ENCODE measurements at places on chromosomes 5 and 9.

- DNase-seq: no peak
Measured at GRCh38 chr9:71213633-71214032, 92.2 kb upstream of the TRPM3 start.

DNA sequence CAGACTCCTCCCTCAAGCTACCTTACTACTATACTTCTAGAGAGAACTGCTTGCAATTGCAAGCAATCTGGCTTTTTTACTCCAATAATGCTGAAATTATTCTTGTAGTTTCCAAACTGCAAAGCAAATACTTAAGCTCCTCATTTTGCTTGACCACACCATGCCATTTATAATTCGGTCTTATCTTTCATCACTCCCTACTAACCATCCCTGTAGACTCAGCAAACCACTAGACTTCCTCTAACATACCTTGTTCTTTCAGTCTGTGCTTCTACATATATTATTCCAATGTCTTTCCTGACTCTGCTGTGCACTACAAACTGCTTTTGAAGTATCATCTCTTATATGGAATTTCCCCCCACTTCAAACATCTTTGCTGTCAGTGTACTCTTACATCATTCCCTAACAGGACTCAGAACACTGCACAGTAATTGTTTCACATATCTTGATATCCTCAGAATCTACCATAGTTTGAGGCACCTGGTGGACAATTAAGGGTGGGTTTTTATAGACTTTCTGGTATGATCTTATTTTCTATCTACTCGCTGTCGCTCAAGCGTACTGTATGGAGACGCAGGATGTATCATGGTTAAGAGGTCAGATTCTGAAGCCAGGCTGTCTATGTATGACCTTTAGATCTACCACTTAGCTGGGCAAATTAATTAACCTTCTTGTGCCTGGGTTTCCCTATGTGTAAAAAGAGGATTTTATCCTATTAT lies 2.8 kb downstream of the IL6ST start:
- DNase-seq: no peak

DNA sequence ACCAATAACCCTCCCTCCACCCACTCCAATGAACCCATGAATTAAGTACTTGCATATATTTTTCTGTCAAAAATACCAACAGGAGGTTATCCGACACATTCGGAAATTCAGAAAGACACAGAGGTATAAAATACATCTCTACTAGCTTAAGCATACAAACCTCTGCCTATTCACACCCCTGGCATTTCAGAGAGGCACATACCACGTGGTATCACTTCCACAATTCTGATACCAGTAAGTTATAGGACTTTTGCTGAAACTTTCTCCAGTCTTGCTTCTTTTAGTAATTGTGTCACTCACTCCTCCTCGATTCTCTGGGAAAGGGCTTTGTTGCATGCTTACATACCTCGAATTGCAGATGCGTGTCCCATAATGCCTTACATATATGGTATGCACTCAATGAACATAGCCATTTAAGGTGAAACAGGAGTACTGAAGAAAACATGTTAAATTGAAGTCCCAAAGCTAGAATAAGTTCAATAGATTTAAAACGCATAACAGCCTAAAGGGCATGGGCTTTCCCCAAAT lies 58.1 kb downstream of the TLE1 start:
- DNase-seq: no peak

- peak; percentile 11 for DNase-seq
Measured at GRCh38 chr9:120477534-120478001, 102.4 kb downstream of the CDK5RAP2 start.

GRCh38 chr5:68418201-68418600 lies 202.6 kb downstream of the PIK3R1 start:
- no peak for DNase-seq

GRCh38 chr9:96411129-96411838 lies 6.9 kb downstream of the ZNF367 start:
- DNase-seq: no peak

GRCh38 chr5:16866273-16866672 lies 69.8 kb downstream of the MYO10 start:
- DNase-seq: no peak

DNA sequence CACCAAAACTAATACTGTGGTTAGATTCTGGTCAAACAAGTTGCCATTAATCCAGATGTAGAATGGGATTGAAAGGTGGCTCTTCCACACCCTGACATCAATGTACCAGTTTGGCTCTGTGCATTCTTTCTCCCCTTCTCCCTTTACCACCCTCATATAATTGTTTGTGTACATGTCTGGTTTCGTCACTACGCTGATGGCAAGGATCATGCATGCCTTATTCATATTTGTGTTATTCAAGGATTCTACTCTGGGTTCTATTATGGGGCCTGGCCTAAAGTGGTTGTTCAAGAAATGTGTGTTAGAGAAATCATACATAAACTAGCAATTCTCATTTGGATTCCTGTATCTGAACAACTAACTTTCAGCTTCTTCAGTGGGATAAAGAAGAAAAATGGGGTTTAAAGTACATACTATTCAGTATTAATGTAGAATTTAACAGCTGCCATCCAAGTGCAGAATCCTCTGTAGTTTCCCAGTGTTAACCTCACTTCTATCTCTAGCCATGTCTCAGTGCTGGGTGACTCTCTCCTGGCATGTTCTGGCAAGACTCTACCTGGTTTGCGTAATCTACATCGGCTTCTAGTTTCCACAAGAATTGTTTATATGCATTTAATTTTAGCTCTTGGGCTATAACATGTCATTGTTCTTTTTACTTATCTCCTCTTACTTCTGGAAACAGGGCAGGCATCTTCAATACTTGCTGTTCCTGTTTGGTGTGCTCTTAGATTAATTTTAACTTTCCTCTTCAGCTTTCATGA lies 27.9 kb upstream of the CDKN2B start:
- no peak for DNase-seq

DNA sequence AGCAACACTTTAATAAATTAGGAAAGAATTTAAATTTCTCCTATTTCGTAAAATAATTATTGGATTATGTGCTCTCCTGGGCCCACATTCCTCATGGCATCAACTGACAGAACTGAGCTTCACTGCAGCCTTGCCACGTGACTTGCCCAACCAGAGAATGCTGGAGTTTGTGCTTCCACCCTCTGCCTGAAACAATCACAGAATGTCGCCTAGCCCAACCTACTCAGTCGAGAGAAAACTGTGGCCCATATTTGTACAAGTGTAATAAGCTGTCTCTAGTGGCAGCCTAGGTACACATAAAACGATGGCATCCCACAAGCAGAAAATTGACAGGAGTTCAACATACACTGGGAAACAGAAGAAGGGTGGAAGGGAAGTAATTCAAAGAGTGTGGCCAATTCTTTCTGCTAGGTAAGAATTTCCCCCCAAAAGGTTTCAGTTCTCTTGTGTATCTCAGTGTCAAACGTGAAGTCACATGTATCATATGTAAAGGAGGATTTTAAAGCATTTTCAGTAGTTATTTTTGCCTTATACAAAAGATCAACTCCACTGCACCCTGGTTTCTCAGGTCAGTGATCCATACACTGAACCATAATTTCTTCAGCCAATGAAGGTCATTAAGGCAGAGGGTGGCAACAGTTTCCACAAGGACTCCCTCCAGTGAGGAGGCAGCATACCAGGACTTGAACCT lies 41.7 kb downstream of the ZNF608 start:
- no peak for DNase-seq

DNA sequence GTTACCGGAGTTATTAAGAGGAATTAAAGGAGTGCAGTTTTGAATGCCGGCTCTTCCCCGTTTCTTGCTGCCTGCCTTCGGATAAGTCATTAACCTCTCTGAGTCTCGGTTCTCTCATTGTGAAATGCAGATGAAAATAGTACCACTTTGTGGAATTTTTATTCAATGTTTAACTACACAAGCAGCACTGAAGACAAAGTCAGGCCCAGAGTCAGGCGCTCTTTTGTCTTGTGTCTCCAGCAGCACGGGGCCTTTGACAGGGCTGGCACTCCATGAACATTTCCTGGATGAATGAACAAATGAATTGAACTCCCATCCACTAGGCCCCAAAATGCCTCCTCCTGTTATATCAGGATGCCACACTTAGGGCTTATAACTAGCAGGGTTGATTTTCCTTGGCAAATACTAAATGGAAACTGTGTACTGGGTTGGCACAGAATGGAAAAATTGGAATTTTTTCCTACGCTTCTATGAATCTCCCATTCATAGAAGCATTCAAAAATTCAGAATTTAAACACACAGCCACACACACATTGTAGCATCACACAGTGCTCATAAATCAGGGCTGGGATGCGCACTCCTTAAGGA lies 332.8 kb downstream of the MLLT3 start:
- no peak for DNase-seq

- DNase-seq: no peak
Measured at GRCh38 chr5:150180241-150181026, 9.4 kb upstream of the SLC6A7 start.

DNA sequence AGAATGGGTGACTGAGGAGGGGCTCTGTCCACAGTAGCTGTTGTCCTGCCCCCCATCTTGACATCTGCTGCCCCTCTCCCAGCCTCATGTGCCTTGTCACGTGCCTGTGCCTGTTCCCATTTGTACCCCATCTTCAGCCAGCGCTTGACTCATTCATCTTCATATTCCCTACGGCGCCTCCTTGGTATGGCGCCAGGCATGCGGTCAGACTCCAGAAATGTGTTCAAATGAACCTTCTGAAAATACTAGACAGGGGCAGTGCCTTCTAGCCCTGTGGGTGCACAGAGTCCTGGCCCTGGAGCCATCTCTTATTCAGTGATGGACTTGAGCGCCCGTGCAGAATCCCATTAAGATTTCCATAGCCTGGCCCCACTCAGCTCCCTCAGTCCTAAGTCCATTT lies 46.2 kb downstream of the CFAP77 start:
- no peak for DNase-seq

GRCh38 chr9:128807827-128808226 lies 10.5 kb upstream of the ENDOG start:
- DNase-seq: no peak

DNA sequence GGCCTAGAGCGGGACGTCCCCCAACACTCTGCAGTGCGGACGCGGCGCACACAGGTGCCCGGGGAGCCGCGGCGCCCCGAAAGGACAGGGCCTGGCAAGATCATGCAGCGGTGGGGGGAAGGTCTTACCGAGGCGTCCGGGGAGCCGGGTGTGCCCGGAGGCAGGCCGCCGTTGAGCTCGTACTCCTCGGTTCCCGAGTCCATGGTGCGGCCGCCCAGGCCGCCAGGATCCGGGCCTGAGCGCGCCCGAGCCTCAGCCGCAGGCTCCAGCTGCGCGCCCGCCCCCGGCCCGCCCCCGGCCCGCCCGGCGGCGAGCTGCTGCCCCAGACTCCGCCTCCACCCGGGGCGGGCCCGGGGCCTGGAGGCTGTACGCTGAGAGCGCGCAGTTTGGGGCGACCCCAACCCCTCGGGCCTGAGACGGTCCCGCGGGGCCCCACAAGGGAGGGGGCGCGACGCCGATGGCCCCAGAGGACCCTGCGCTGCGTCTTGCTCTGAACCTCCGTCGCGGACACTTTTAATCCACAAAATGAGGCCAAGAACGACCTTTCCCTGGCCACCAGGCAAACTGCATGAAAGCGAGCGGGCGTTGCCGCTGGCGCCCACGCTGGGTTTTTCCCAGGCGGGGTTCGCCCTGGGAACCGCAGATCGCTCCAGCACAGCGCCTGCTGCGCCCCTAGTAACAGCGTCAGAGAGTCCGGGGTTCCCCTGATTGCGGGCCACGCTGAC lies at the start of gene NINJ1:
NINJ1 (minus strand) TSS at position 237 of the 725 bp plus-strand sequence; CDS start at position 203, 34 bp downstream.
- peak; percentile 78 for DNase-seq

DNA sequence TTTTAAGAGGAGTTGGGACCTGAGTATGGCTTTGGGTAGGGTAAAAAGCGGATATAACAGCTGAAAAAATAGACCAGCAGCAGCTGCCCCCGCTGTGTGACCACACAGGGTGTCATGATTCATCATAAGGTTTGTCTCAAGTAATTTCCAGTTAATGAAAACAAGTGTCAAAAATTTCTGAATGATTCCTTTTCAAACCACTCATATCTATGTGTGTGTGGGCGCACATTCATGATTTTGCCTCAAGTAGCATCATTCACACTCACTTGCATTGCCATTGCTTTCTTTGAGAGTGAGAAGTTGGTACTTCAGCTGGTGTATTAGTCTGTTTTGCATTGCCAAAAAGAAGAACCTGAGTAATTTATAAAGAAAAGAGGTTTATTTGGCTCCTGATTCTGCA lies 12.1 kb upstream of the TNFAIP8 start:
- no peak for DNase-seq
